Activated CD4-positive, alpha-beta T cell treated with anti-CD3 and anti-CD28 coated beads for 36 hours (primary cell): ENCODE measurements at places on chromosomes 16 and 17. TPM values are rescaled to one million over a fixed set of nuclear protein-coding genes. Genes with fewer than 3 reads are reported as not detected.

Gene BCL6B
- total RNA-seq, result 0.46 TPM

Gene GPR139
- total RNA-seq, result not detected

- DNase-seq, result no peak
- H3K4me1 ChIP-seq, result peaks cover 7% of the 10 kb centered on the region
- no peak overlapping the region for H3K27ac ChIP-seq
- no peaks in the 10 kb centered on the region for H3K36me3 ChIP-seq
Measured at GRCh38 chr17:41718287-41718645, 6.1 kb downstream of the GAST start.

- H3K27me3 ChIP-seq, result no peaks in the 10 kb centered on the region
- peaks cover 58% of the 10 kb centered on the region for H3K36me3 ChIP-seq
- H3K4me3 ChIP-seq, result no peak overlapping the region
Measured at GRCh38 chr17:50380369-50381259, 7.6 kb downstream of the EME1 start.

DNA sequence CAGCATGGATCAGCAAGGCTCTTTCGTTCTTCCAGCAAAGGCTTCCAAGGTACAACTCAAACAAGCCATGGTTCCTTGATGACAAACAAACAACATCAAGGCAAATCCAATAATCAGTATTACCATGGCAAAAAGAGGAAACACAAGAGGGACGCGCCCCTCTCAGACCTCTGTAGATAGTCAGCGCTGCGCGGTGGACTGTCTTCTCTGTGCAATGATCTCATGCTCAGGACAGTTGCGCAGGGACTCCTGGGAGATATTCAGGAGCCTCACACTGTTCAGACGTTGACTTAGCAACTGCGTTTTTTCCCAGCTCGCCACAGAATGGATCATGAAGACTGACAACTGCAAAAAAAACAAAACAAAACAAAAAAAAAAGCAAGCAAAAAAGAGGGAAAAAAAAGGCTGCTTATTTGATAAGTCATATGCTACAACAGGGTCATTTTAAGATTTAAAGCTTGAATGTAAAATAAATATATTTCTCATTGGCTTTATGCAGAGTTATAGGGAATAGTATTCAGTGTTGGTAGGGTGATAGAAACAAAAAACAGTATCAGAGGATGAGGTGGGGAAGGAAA lies 37.1 kb upstream of the ADCY7 start:
- H3K27ac ChIP-seq, result no peak overlapping the region
- DNase-seq, result no peak
- no peaks in the 10 kb centered on the region for H3K4me1 ChIP-seq
- peaks cover 19% of the 10 kb centered on the region for H3K36me3 ChIP-seq
- no peak overlapping the region for H3K4me3 ChIP-seq
